Activated CD4-positive, alpha-beta T cell treated with anti-CD3 and anti-CD28 coated beads, Interleukin-2, amount 50 U/mL, for 24 hours (primary cell): ENCODE measurements at places on chromosomes 1 and 21.

GRCh38 chr1:69157046-69157756, 410.5 kb upstream of the LRRC7 start:
- DNase-seq, result no peak

- no peak for DNase-seq
Measured at GRCh38 chr1:87794788-87795614, 466.3 kb downstream of the LMO4 start.

GRCh38 chr1:27303509-27303908, 18.5 kb upstream of the TMEM222 start:
- DNase-seq, result no peak

- DNase-seq, result no peak
Measured at GRCh38 chr1:69570356-69570755, 2.6 kb downstream of the LRRC7 start.

DNA sequence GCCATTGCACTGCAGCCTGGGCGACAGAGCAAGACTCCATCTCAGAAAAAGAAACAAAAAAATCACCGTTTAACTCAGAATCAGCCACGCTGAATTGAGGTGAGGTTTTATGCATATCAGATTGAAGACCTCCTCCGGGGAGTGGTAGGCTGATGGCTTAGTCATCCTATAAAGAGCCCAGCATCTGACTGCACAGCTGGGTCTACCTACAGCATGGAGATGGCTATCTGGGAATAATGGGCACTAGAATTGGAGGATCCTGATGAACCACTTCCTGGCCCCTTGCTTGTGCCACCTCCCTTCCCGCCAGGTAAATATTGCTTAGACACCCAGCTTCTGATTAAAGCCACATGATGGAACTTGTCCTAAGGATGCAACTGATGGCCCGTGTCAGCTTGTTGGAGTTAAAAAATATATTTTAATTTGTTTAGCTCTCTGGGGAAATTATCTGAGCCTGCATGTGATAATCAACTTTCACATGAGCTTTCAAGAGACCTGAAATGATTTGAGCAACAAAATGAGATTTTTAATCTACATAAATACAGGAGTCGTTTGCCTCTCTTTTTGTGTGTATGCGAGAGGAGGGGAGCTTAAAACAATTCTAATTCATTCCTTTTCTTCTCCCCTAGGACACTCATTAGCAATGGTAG, 157.2 kb downstream of the KIF26B start:
- DNase-seq, result no peak

DNA sequence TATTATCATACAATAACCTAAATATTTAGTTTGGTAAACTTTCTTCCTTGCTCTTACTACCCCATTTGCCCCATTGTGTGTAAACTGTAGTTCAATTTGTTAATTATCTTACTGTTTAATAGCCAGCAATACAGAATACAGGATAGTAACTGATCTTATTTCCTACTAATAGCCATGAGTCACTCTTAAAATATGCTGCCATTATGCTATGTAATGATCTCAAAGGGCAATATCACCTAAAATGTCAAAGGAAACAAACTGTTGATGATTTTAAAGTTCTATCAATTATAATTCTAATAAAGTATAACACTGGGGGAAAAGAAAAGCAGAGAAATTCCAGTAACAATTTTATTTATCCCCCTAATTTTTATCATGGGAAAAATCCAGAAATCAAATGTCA, 4.3 kb downstream of the SLC30A1 start:
- no peak for DNase-seq

DNA sequence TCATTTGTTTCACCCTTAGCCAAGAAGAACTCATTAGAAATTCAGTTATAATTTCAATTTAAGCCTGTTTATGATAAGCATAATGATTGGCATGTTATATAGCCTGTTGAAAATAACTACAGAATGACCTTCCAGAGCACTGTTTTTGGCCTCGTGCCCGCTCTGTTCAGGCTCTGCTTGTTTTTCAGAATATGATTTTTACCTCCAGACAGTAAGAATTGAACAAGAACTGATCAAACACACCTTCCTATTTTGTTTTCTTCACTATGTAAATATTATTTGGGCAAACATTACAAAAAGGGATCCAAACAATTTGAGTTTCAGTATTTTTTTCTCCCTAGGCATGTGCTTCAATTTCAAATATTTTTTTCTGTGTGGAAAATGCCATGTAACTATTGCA, 48.1 kb upstream of the ANGPTL1 start:
- DNase-seq, result no peak

DNA sequence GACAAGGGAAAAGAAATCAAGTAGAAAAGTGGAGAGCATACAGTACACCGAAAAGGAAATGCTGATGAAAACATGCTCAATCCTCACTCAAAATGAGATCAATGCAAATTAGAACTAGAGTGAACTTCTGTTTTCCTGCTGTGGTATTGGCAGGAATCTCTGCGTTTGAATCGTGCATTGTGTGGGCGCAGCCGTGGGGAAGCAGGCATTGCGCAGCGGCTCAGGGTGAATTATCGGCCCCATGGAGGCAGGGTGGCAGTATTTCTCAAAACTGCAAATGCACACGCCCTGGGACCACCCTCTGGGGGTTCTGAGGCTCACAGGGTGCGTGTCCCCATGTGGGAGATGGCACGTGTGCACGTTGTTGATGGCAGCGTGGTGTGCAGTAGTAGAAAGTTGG, 140.6 kb downstream of the PEX14 start:
- DNase-seq, result no peak

DNA sequence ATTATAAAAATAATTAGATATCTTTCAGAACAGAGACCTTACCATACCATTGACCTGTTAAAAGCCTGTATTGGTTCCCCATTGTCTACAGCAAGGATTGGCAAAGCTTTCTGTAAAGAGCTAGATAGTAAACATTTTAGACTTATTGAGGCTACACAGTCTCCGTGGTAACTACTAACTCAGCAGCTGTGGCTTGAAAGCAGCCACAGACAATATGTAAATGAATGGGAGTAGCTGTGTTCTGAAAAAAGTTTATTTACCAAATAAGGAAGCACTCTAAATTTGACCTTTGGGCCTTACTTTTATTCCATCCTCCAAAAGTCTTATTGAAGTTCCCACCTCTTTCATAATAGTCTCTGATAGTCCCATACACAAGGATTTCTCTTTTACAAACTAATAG, 39.7 kb downstream of the NUP210L start:
- DNase-seq, result no peak

GRCh38 chr1:175341631-175342429, 149.3 kb upstream of the KIAA0040 start:
- no peak for DNase-seq

DNA sequence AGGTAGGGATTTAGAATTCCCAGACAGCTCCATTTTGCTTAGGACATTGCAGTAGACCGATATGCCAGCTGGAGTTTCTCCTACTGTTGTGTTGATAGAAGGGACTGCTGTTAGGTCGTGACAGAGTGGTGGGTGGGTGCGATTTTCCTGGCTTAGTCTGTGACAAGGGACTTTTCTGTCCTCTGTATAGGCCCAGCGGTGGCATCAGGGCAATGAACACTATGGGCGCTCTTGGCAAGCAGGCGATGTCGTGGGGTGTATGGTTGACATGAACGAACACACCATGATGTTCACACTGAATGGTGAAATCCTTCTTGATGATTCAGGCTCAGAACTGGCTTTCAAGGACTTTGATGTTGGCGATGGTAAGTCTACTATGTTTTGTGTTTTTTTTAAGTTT, 321.8 kb downstream of the ZP4 start:
- DNase-seq, result no peak

GRCh38 chr1:88935522-88936222, 44.3 kb upstream of the GTF2B start:
- DNase-seq, result no peak

DNA sequence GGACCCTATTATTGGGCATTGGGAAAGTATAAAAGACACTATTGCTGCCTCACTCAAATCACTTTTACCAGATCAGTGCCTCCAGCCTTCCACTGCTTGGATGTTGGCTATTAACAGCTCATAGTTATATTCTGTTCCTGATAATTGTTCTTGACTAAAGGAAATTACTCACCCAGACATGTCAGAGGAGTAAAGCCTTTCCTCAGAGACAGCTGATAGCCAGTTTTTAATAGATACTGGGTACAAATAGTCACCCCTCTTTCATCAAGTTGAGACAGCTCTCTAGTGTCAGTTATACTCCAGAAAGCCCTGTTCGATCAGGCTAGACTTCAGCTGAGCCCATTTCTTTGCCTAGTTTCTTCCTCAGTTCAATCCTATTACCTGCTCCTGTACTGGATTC, 876.1 kb upstream of the B3GALT2 start:
- DNase-seq, result no peak

GRCh38 chr21:44896561-44897286, 23.2 kb upstream of the PTTG1IP start:
- DNase-seq, result no peak

DNA sequence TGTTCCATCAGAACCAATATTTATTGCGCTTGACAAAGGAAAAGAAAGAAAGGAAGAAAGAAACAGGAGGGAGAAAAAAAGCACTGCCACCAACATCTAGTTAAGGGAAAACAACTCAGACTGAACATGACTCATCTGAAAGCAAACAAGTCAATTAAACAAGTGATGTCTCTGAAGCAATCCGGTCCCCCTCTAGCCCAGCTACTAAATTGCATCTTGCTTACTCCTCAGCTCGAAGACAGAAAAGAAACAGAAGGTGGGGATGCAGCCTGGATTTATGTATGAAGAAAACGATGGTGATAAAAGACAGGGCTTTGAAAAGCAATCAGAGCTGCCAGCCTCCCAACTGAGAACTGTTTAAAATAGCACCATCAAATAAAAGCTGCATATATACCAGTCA, 188.2 kb downstream of the OMA1 start:
- no peak for DNase-seq

GRCh38 chr1:55148676-55149075, 66.5 kb downstream of the USP24 start:
- DNase-seq, result no peak
